CD4-positive, alpha-beta memory T cell (primary cell): ENCODE measurements at places on chromosomes 5 and 9. TPM values are rescaled to one million over a fixed set of nuclear protein-coding genes. Genes with fewer than 3 reads are reported as not detected.

The TCF7 gene
- total RNA-seq: 841 TPM

The TAF11L9 gene
- total RNA-seq: not detected

The CCL28 gene
- 14.6 TPM for total RNA-seq

GRCh38 chr9:128026255-128026772 is 40.8 kb downstream of the NAIF1 start:
- H3K27ac ChIP-seq: peak overlapping the region; percentile 80
- H3K27me3 ChIP-seq: no peaks in the 10 kb centered on the region

DNA sequence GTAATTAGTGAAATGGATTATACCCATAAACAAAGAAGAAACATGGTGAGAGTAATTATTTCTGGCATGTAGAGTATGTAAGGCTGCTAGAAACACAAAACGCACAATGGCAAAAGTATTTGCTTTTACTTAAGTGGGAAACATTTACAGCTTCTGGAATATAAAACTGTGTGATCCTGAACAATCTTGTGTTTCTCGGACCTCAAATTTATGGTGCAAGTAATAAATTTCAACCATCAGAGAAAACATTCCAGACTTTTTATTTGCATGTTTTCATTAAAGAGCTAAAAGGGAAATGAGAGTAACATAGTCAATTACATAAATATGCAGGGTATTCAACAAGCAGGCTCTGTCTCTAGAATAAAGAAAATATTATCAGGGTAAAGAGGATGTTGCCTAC is 17.2 kb upstream of the PRR16 start:
- H3K27me3 ChIP-seq: no peaks in the 10 kb centered on the region
- no peak overlapping the region for H3K27ac ChIP-seq

DNA sequence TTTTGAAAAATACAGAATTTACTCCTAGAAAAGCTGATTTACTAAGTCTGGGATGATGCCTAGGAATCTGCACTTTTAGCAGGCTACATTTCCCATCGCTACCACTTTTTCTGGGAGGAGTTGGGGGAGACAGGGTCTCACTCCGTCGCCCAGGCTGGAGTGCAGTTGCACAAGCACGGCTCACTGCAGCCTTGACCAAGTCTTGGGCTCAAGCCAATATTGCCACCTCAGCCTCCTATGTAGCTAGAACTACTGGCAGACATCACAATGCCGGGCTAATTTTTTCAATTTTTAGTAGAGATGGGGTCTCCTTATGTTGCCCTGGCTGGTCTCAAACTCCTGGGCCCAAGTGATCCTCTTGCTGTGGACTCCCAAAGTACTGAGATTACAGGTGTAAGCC is 85.9 kb downstream of the NR6A1 start:
- no peaks in the 10 kb centered on the region for H3K36me3 ChIP-seq
- no peak overlapping the region for H3K27ac ChIP-seq
- no peak overlapping the region for H3K4me3 ChIP-seq
- no peaks in the 10 kb centered on the region for H3K4me1 ChIP-seq

- no peaks in the 10 kb centered on the region for H3K36me3 ChIP-seq
- no peak for DNase-seq
- no peak overlapping the region for H3K4me3 ChIP-seq
- H3K27me3 ChIP-seq: no peaks in the 10 kb centered on the region
- no peaks in the 10 kb centered on the region for H3K4me1 ChIP-seq
These were observed 201.6 kb downstream of the IRX2 start for GRCh38 chr5:2549900-2550299.

DNA sequence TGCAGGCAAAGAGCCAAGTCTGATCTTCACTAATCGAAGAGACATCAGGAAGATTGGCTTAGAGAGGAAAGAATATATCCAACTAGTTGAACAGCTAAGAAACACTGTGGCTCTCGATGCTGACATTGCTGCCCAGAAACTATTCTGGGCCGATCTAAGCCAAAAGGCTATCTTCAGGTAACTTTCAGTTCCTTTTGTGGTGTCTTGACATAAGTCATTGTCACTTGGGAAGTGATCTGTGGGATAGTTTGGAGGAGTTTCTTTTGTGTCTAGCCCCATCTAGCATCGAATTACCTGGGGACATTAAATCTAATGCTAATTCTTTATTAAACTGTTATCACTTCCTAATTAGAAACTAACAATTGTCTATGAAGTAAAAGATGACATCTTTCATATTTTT is 24.0 kb downstream of the VLDLR start:
- DNase-seq: no peak
- H3K4me3 ChIP-seq: no peak overlapping the region
- H3K27me3 ChIP-seq: no peaks in the 10 kb centered on the region
- H3K4me1 ChIP-seq: no peaks in the 10 kb centered on the region

DNA sequence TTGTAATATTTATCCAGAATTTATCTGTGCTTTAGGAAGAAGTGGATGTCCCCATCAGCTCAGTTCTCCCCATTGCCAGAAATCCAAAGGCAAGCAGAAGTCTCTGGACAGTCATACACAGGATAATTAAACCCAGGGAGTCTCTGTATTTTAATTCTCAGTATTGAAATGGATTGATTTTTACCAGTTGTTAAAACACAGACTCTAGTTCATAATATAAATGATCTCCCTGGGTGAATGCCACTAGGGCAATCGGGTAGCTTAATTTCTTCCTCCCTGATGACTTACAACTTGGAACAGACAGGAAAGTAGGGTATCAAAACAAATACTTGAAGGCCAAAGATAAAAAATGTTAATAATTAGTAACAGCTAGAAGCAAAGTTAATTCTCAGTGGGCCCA is 66.5 kb upstream of the DAP start:
- H3K36me3 ChIP-seq: no peaks in the 10 kb centered on the region
- no peaks in the 10 kb centered on the region for H3K27me3 ChIP-seq
- DNase-seq: no peak
- no peaks in the 10 kb centered on the region for H3K4me1 ChIP-seq
- H3K4me3 ChIP-seq: no peak overlapping the region

The CARTPT gene
- not detected for total RNA-seq

DNA sequence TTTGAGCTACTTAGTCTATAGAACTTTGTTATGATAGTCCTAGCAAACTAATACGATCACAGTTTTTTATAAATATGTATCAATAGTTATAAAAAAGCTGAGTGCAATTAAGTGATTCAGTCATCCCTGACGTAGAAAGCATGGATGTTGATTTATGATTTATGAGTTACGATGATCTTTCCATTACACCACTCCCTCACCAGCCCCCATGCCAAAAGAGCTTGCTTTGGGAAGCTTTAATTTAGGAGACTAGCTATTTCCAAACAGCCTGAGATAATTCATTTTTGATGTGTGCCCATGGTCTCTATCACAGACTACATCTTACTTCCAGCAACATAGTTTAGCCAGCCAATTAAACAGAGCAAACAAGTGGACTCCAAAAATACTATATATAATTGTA is 256.8 kb downstream of the GABRG2 start:
- H3K4me3 ChIP-seq: no peak overlapping the region
- no peaks in the 10 kb centered on the region for H3K4me1 ChIP-seq
- no peak overlapping the region for H3K27ac ChIP-seq
- no peak for DNase-seq

- H3K27me3 ChIP-seq: no peaks in the 10 kb centered on the region
- peak overlapping the region; percentile 94 for H3K27ac ChIP-seq
- H3K4me3 ChIP-seq: peak overlapping the region; percentile 99
These were observed 26.1 kb upstream of the ANXA2R start for GRCh38 chr5:43065948-43066798.

The OCLN gene
- total RNA-seq: 4.9 TPM

DNA sequence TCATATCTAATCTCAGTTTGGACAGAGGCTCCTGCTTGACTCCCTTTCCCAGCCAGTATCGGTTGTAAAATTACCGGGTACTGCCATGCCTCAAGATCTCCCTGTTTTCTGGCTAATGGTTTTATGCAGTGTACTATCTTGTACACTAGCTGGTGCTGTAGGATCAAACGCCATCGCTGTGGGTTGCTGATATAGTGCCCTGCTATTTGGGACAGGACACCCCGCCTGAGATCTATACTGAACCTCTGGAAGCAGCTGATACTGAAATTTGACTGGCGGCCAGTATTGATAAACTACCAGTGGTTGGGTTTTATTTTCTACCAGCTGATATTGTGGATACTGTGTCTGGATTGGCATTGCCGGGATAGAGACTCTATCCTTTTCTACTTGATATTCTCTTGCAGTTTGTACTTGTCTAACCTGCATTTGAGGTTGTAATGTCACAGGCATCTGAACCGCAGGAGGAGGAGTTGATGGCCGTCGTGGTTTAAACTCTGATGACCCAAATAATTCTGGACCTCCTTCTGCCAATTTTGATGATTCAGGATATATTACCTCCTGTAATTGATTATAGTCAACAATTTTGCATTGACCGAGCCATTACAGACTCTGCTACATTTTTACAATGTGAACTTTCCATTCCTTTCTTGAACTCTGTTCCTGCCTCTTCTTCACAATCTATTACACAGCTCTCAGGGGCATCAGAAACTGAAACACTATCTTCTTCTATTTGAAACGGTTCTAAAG is 112.5 kb upstream of the LARP1 start:
- no peak overlapping the region for H3K27ac ChIP-seq
- DNase-seq: no peak
- no peak overlapping the region for H3K4me3 ChIP-seq
- peaks cover 9% of the 10 kb centered on the region for H3K4me1 ChIP-seq
- H3K27me3 ChIP-seq: no peaks in the 10 kb centered on the region

- no peaks in the 10 kb centered on the region for H3K4me1 ChIP-seq
- no peaks in the 10 kb centered on the region for H3K27me3 ChIP-seq
- no peaks in the 10 kb centered on the region for H3K36me3 ChIP-seq
- no peak overlapping the region for H3K4me3 ChIP-seq
- no peak for DNase-seq
- H3K27ac ChIP-seq: no peak overlapping the region
These were observed 334.1 kb upstream of the CD180 start for GRCh38 chr5:67530609-67531255.

DNA sequence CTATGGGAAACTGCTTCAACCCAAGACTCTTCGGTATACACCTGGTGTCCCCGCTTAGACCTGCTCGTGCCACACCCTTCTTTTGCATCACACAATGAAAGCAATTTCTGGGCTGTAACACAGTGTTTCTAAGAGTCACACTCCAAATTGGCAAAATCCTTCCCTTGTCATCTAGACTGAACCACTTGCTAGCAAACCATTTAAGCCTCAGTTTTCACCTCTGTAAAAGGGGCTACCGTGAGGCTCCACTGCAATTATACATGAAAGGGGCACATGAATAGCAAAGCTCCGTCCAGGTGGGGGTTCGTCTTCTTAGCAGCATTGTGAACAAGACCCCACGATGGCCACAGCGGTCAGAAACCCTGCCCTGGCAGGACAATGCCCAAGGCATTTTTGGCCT is 166.8 kb downstream of the PAX5 start:
- no peak for DNase-seq
- no peaks in the 10 kb centered on the region for H3K4me1 ChIP-seq
- no peaks in the 10 kb centered on the region for H3K36me3 ChIP-seq
- H3K27me3 ChIP-seq: no peaks in the 10 kb centered on the region

DNA sequence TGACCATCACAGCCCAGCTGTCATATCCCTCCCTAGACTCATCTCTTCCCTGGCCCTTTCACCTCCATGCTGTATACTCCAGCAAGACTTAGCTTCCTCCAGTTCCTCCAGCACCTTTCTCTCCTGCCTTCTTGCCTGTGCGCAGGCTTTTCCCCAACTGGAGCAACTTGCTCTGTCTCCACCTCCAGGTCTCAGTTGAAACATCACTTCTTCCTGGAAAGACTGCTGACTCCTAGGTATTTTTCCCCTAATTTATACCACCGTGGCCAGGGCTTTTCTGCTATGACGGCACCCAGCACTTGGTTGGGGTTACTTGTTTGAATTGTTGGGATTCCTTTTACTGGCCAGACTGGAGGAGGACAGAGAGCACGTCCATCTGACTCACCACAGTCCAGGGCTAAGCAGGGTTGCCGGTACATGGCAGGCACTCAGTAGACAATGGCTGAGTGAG is 67.5 kb downstream of the KCNIP1 start:
- DNase-seq: no peak
- H3K4me3 ChIP-seq: no peak overlapping the region
- no peaks in the 10 kb centered on the region for H3K4me1 ChIP-seq
- no peaks in the 10 kb centered on the region for H3K36me3 ChIP-seq

DNA sequence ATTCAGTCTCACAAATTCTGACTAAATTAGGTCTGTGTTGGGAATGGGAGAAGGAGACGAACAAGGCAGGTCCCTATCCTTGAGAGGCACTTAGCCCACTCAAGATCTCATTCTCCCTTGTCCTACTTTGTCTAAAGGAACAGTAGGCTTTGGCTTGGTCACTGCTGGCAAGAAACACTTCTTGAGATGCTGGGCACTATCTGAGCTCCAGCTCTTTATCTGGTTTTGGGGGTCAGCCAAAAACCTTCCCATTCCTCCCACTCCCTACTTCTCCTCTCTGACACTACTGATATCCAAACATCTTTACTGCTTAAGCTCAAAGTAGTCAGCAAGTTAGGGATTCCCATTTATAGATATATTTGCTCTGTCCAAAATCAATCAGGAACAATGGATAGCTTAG is 155.2 kb downstream of the MAPKAP1 start:
- DNase-seq: no peak
- no peaks in the 10 kb centered on the region for H3K27me3 ChIP-seq
- no peak overlapping the region for H3K4me3 ChIP-seq
- H3K4me1 ChIP-seq: no peaks in the 10 kb centered on the region
- peaks cover 5% of the 10 kb centered on the region for H3K36me3 ChIP-seq
- H3K27ac ChIP-seq: no peak overlapping the region

GRCh38 chr5:154372661-154373060 is 73.1 kb upstream of the SAP30L start:
- no peak for DNase-seq
- no peak overlapping the region for H3K4me3 ChIP-seq
- H3K27me3 ChIP-seq: no peaks in the 10 kb centered on the region
- no peak overlapping the region for H3K27ac ChIP-seq
- peaks cover 6% of the 10 kb centered on the region for H3K36me3 ChIP-seq

DNA sequence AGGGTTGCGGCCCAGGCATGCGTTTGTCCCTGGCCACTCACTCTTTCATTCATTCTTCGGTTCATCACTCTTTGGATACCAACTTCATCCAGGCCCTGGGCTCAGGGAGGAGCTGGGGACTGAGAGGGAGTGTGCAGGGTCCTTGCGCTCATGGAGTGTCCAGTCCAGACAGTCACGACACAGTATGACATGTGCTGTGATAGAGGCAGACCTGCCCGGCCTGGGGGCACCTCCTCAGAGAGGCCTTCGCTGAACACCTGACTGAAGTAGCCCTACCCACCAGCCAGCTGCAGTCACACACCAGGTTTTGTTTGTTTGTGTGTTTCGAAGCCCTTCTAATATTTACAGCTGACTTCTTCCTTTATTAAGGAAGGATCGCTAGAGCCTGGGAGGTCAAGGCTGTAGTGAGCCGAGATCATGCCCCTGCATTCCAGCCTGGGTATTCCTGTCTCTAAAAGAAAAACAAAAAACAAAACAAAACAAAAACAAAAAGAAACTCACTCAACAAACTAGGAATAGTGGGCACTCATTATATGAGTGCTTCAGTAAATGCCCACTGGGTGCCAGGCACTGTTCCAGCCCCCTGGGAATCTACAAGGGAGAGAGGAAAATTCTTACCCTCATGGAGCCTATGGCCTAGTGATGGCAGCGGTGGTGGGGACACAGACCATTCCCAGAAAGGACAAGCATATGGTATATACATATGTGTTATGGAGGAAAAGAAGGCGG is 6.3 kb upstream of the PSD2 start:
- H3K27me3 ChIP-seq: peaks cover 7% of the 10 kb centered on the region
- H3K36me3 ChIP-seq: no peaks in the 10 kb centered on the region
- H3K4me1 ChIP-seq: peaks cover 10% of the 10 kb centered on the region
- DNase-seq: no peak
- no peak overlapping the region for H3K27ac ChIP-seq

The SNCAIP gene
- total RNA-seq: not detected
